Fibroblast of skin of right biceps (primary cell): ENCODE measurements at places on chromosomes 1 and 21.

- DNase-seq: no peak
These were observed 470.2 kb upstream of the ADGRL2 start for GRCh38 chr1:81330521-81330920.

DNA sequence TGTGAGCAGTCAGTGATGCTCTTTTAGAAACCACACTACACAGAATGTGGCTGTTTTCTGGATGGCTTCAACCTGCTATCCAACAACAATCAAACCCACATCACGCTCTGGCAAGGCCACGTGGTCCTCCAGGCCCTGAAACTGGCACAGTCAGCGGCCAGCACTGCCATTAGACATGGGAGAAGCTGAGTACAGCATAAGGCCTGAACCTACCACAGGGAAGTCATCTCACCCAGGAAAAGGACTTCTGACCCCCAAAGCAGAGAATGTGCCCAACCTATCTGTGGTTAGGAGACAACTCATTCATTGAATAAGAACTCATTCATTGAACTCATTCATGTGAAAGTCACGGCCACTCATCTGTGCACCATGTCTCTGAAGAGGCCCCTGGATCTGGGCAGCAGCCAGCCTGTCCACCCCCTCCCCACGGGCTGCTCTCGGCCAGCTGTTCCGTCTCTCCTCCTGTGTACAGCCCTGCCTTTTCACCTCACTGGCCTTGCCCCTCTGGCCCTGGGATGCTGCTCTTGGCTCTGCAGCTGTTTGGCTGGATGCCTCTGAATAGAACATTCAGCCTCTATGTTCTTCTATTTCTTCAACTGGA, 41.1 kb downstream of the C1orf198 start:
- no peak for DNase-seq

DNA sequence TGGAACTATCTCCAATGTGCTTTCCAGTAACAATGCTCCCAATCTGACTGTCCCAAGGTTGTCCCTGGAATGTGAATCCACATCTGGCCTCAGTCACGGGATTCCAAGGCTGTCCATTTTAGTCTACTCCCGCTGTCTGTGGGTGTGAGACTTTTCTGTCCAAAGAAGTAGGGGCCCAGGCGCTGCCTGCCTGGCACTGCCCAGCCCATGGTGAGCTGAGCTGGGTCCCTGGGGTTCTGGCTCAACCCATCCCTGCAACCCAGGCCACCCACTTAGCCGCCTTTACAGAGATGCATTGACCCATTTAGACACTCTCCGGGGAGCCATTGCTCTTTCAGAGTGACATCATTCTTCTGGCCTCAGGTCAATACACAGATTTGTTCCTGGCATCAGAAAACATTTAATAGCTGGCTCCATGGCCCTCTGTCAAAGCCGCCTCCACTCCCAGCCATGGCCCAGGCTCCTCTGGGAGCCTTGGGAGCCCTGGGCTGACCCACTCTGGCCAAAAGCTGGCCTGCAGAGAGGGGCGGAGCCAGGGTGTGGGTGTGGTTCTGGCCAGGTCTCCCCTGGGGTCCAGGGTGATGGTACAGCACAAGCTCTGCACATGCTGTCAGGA, 47.2 kb upstream of the PAX7 start:
- no peak for DNase-seq

DNA sequence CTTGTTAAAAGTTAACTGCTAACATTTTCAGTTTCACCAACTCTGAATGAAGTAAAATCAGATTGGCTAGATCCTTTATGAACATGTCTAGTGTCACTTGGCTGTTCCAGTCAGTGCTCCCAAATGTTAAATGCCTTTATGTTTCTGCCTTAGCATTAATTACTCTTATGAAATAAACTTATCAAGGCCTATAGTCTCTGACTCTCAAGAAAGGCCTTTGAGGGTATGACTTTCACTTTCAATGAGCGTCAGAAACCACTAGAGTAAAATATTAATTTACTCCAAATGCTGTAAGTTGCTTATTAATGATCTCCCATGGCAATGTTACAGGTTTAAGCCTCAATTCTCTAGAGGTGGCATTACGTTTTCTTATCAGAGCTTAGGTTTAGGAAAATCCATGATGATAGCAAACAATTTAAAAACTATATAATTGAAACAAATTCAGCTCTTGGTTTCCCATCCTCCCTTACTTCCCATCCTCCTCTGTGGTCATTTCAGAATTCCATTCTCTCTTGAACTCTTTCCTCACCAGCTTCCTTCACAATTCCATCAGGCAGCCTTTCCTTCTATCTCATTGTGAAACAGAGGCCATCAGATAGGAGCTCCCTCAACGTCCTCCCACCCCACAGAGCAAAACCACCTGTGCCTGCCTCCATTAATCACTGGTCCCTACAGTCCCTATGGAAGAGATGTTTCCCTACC, 108.6 kb upstream of the COP1 start:
- no peak for DNase-seq

DNA sequence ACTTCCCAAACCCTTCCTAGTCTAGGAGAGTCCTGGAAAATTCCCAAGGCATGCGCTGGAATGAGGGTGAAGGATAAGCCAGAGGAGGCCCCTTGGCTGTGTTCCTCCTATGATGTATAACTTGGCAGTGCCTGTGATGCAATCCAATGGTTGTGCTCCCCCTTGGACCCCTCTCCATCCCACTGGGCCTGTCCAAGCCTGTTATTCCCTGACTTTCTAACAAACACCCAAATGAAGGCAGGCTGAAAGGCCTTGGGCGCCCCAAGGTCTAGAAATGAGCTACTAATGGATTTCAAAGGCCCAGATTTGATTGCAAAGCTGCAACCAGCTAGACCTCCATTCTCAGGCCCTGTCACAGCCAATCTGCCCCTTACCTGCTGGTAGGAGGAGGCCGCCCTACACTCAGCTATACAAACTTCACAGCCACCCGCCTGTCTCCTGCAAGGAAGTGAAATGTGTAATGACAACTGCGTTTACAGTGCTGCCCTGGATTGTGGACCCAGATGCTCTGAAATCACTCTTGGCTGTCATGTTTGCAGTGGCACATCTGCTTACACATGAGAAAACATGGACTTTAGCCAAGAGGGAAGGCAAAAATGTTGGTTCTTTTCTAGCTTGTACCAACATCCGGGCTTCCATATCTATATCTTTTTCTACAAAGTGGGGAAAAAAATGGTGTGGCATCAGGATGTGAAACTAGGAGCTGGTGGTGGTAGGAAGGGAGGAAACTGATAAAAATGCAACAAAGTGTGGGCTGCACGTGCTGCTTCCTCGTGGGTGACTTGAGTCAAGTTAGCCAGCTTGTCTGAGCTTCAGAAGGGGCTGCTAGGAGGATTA, 130.4 kb downstream of the TRABD2B start:
- peak; percentile 21 for DNase-seq

DNA sequence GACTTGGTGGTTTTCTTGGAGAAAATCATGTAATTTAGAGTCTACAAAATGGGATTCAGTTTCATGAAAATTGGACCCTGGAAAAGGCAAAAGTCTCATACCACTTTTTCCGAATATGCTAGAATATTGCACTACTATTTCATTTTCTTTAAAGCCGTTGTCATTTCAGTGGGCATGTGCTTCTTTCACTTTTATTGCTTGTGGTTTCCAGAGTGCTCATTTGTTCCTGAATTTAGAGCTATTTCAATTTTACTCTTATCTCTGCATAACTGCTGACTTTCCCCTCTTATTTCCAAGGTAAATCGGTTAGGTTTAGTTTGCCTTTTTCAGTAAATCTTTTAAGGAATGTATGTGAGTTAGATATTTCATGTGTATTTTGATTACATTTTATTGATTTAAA, 11.6 kb downstream of the HHAT start:
- no peak for DNase-seq

DNA sequence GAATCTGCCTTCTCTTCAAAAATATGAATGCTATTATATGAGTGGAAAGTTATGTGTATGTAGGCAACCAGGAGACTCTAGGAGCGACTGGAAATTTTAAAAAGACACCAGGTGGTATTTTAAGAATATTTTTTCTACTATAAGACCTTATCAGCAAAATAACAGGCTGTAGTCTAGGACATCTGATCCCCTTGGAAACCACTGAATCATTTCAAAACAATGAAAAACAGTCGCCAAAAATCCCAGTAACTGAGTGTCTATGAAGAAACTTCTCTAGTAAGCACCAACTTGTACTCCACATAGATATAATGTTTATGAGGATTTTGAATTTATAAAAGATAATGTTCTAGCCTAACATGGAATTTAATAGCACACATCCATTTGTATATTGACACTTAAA, 358.5 kb downstream of the GPATCH2 start:
- DNase-seq: peak; percentile 68

DNA sequence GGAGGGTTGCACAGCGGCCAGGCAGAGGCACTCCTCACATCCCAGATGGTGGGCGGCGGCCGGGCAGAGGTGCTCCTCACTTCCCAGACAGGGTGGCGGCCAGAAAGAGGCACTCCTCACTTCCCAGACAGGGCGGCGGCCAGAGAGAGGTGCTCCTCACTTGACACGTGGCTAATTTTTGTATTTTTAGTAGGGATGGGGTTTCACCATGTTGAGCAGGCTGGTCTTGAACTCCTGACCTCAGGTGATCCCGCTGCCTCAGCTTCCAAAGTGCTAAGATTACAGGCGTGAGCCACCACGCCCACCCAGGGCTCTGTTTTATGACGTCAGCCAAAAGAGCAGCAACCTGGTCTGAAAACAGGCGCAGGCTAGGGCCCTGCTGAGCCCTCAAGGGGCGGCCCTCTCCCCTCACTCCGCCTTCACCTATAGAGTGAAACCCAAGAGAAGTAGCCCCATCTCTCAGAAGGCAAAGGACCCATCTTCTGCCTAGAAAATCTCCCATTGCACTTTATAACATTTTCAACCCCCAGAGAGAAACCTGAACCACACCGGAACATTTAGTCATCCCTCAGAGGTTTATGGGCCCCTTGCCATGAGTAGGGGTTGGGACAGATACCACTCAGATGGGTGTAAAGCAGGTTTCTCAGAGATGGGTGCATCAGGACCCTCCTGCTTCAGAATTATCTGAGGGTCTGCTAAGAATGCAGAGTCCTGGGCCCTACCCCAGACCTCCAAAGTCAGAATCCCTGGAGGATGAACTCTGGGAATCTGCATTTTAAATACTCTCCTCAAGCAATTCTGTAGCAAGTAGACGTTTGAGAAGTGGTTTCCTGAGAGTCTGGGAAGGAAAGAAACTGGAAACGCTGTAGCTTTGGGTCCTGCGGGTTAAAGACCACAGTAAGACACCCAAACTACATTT, 40.8 kb downstream of the CDK18 start:
- DNase-seq: no peak

GRCh38 chr1:201505503-201505890, 1.4 kb downstream of the CSRP1 start:
- DNase-seq: peak; percentile 77
